ENCODE measurements at places on chromosomes 7 and 10.

DNA sequence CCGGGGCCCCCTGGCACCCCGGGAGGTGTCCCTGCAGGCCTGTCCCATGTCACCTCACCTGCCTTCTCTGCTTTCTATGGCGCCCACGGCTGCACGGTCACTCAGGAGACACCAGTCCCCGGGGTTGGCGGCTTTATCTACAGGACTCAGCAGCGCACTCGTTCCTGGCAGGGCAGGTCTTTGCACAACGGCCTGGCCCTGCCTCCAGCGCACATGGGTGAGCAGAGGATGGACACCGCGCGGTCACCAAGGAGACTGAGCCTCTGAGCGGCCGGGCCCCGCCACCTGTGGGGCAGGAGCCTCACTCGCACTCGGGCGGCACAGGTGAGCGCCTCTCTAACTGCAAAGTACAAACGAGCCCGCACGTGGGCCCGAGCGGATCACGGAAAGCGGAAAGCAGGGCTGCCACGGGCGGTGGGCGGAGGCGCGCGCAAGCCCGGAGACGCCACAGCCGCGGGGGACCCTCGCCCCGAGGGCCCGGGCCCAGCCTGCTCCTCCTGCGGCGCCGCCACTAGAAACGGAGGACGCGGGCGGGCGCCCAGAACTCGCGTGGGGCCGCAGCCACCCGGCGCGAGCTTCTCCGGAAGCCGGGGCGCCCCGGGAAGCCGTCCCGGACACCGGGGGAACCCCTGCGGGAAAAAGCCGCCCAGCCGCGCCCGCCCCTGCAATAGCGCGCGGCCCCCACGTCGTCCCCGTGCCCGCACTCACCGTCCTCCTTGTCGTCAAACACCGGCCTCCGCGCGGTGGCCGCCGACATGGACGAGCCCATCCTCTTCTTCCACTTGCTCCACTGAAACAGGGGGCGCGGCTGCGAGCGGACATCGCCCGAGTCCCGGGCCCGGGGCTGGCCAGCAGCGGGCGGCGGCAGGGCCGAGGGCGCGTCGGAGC lies 642 bp downstream of the STK32C start:
- DNase-seq, result peak; percentile 34

GRCh38 chr10:68957654-68958053 lies 1.7 kb downstream of the DDX21 start:
- no peak for DNase-seq

DNA sequence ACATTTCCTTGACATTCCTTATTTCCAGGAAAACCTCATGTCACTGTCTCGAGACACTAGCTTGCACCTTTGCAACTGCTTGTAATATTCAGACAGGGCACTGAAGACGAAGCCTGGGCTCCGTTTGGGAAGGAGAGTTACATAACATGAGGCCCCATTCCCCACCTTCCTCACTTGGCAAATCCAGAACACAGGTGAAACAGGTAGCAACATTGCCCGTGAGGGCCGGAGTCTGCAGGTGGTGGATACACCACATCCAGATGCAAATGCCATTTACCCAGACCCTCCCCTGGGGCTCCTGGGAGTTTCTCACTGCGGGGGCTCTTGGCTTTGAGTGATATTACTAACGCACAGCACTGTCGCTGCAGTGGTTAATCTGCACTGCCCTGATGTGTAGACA lies 491.0 kb downstream of the PTPRN2 start:
- no peak for DNase-seq

DNA sequence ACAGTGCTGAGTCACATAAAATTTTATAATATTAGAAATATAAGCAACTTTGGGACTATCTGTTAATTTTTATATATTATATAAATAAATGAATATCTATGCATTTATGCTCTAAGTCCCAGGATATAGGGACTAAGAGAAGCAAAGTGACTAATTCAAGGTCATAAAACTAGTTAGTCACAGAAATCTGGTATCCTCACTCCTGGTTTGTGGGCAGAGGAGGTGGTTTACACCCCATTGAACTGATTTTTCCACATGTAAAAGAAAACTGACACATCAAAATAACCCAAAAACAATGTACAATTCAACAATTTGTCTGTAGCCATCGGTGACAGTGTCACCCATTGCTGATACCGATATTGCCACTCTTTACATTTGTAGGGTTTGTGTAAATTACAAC lies 3.0 kb downstream of the PCLO start:
- no peak for DNase-seq

DNA sequence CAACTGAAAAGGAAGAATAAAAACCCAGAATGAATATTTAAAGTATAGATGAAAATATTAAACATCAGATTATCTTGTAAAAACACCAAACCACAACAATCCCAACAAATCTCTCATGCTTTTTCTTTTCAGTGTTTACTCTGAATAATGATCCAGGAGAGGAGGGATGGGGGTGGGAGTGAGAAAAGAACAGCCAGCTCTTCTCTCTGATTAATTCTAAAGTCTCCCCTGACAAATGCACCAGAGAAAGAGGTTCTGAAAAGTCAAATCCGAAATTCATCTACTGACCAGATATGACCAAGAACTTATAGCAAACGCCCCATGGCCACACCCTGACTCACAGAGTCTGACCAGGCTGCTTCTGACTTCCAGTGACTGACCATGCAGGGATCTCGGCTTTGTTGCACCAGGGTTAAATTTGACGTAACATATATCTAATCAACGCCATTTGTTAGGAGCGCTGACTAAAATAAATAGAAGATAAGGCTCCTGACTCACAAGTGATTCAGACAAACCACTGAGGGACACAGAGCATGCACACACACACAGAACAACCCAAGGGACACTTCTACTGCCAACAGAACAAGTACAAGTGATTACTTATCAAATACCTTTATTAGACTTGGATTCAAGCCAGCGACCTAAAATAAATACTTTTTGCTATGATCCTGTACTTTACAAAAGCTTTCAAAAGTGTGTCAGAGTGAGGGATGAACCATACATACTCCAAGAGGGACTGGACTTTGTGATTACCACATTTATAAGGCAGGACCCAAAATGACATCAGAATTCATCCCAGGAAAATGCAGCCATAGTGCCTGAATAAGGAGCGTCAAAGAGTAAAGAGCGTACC lies 9.3 kb upstream of the SPOCK2 start:
- DNase-seq, result no peak

GRCh38 chr10:105807935-105808587 lies 1167.0 kb downstream of the SORCS3 start:
- no peak for DNase-seq

GRCh38 chr10:96512524-96513304 lies 1.0 kb downstream of the TLL2 start:
- no peak for DNase-seq

DNA sequence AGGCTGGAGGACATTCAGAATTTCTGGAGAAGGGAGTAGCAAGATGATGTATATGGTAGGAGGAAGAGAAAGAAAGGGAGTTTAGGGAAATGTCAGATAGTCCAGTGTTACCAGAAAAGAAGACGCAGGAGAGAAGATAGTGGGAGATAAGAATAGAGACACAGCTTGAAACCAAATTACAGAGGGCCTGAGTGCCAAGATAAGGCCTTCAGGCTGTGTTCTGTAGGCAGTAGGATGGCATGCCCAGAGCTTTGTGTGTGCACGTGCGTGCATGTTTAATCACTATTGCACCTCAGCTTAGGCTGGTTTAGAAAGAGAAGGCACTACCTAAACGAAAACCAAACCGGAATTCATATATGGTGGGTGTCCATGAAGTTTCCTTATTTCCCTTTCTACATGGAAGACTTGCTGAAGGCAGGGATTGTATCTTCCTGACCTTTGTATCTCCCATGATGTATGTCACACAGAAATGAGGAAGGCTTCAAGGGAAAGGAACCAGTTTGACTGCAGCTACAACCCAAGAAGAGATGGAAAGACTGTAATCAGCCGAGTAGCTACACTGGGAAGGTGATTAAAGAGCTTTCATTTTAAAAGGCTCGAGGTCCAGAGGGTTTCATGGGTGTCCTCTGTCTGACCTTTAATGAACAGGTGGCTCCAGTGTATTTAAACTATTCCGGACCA lies 35.8 kb upstream of the BHLHA15 start:
- no peak for DNase-seq

GRCh38 chr10:16545116-16545736 lies 23.5 kb upstream of the C1QL3 start:
- no peak for DNase-seq

DNA sequence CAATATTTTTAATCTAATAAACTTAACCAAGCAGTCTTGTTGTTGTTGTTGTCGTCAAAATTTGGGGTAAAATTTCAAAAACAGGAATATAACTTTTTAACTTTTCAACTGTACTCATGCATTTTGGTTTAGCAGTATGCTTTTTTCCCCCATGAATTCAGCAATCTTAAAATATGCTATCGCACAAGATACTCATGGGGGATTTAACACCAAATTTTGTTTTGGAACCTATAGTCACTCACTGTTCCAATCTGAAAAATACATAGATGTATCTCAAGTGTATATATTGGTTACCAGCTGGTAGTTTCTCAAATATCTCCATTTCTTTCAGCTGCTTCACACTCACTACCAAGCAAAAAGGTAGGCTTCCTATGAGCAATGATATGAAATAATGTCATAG lies 91.4 kb upstream of the PIK3CG start:
- no peak for DNase-seq

GRCh38 chr10:131621784-131622624 lies 278.8 kb upstream of the PPP2R2D start:
- DNase-seq, result no peak

DNA sequence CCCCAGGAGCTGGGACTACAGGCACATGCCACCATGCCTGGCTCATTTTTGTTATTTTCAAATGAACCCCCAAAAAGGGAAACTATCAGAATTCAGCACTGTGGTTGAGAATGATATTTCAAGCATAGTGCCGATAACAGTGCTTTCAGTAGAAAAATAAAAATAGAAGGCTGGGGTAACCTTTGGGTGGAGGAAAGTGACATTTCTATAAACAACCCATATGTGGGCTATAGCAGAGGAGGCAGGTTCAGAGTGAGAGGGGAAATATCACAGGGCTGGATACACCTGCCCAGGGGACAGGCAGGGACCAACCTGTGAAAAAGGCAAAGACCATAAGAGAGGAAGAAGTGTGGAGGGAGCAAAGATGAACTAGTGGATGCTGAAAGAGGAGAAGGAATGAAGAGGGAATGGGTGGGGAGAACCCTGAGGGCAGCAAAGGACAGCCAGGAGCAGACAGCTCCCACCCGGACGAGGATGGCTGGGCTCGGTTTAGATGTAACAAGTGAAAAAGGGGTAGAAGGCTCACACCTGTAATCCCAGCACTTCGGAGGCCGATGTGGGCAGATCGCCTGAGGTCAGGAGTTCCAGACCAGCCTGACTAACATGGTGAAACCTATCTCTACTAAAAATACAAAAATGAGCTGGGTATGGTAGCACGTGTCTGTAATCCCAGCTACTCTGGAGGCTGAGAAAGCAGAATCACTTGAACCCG lies 56.5 kb downstream of the MAP3K8 start:
- no peak for DNase-seq

DNA sequence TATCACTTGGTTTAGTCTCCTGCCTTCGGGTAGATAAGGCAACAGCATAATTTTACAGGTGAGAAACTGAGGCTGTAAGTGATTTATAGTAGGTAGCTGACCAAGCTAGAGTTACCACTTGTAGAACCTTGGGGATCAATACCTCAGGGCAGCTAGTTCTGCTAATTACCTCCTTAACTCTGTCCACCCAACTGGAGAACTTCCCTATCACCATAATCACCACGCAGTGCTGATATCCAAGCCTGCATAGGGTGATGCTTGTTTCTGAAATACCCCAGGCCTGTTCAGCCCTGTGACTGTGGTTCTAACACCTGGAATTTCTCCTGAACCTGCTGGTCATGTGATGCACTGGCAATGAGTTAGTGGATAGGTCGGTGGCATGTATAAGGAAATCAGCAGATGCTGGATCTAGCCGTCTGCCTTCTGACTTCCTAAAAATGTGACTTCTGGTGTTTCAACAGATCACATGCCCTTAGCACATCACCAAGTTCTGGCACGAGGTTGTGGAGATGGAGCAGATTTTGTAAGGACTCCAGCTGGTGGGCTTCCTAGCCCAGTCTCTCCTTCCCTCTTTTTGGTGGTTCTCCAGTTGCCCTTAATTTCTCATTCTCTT lies 15.3 kb downstream of the PLAU start:
- peak; percentile 28 for DNase-seq

- DNase-seq, result no peak
Measured at GRCh38 chr10:129968853-129969183, 4.7 kb upstream of the EBF3 start.

DNA sequence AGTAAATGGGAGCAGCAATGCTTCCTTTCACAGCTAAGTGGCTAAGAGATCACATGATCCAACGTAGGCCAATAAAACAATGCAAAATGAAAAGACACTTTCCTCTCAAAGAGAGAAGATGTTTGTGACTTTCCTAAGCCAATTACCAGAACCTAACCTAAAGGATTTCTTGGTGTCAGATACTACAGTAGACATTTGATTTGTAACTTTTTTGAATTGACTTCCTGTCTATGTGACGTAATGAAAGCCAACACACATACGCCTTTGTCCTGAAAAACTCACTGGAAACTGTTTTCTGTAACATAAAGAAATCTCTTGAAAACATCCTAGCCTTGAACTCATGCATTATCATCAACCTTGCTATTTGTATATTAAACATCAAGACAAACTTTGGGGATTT lies 417.1 kb downstream of the GPAM start:
- DNase-seq, result no peak

Measured in CD4-positive, alpha-beta T cell treated with Interleukin-1 beta for 1 hour (primary cell).